ENCODE measurements at places on chromosomes 13 and 19.

GRCh38 chr19:30909216-30909615 is 440.0 kb downstream of the TSHZ3 start:
- DNase-seq, result no peak

DNA sequence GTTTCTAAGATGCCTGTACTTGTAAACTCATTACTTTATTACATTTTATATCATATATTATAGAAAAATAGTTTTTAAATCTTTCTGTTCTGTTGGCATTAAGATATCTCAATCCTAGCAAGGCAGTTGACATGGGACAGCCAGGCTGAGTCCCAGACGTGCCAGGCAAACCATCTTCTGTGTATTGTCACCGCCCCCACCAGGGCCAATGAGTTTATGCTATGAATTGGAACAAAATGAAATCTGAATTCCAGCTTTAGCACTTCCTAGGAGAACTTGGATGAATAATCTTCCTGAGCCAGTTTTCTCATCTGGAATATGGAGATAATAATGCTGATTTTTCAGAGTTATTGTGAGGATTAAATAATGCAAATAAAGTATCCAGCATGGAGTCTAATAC is 79.9 kb upstream of the GSX1 start:
- no peak for DNase-seq

DNA sequence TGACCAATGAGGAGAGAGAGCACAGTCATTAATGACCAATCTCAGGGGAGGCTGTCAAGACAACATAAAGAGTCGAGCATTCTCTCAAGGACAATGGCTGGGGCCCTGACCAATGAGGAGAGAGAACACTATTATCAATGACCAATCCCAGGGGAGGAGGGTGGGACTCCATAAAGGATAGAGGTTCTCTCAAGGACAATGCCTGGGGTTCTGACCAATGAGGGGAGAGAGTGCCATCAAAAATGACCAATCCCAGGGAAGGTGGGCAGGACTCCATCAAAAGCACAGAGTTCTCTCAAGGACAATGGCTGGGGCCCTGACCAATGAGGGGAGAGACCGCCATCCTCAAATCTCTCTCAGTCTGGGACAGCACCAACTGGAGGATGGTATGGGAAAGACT is 3.3 kb upstream of the KLK11 start:
- no peak for DNase-seq

DNA sequence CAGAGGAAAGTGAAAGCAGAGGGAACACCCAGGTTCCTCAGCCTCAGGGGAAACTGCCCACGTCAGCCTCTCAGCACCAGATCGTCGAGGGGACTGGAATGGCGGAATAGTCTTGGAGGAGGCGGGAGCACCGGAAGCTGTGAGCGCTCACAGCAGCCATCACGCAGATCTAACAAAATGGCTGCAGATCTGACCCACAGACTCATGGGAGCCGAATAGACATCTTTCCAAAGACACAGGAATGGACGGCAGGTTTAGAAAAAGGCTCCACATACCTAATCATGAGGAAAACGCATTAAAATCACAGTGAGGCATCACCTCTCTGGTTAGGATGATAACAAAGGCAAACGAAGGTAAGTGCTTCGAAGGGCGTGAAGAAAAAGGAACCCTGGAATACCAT is 11.8 kb upstream of the LILRA2 start:
- no peak for DNase-seq

- DNase-seq, result no peak
These were observed 5.8 kb downstream of the LATS2 start for GRCh38 chr13:21055511-21056045.

- no peak for DNase-seq
These were observed 273.0 kb downstream of the SHISA2 start for GRCh38 chr13:25778808-25779305.

DNA sequence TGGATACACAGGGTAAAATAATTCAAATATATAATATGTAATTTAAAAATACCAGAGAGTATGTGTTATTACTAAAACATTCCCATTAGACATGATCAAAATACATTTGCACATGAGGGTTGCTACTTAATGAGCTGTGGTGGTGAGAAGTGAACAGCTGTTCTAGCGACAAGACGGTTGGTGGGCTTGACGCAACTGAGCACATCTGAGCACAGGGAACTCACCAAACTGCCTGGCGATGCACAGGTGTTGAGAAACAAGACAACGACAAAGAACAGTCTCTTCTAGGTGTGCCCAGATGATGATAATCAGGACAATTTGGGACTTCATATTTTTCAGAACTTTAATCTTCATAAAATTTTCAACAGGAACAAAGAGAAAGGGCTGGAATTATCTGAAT is 555.1 kb upstream of the SGCG start:
- DNase-seq, result no peak

- no peak for DNase-seq
These were observed 98.3 kb upstream of the KLF5 start for GRCh38 chr13:72960541-72960940.

DNA sequence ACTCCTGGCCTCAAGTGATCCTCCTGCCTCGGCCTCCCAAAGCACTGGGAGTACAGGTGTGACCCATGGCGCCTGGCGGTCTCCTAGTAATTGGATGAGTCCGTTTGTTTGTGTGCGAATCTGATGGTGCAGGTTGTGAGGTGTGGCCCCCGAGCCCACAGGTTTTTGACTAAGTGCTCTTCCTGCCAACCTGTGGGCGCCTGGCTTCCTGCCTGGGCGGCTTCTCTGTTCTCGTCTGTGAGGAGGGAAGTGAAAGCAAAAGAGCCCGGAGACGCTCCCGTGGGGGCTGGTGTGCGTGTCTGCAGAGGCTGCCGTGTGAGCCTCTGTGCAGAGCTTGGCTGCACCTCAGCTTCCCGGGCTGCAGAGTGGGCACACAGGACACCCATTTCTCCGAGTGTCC is 10.0 kb downstream of the ARHGAP45 start:
- no peak for DNase-seq

- no peak for DNase-seq
These were observed 373.0 kb downstream of the COG6 start for GRCh38 chr13:40028446-40028845.

- DNase-seq, result no peak
These were observed 6.0 kb upstream of the HAS1 start for GRCh38 chr19:51729781-51730180.

DNA sequence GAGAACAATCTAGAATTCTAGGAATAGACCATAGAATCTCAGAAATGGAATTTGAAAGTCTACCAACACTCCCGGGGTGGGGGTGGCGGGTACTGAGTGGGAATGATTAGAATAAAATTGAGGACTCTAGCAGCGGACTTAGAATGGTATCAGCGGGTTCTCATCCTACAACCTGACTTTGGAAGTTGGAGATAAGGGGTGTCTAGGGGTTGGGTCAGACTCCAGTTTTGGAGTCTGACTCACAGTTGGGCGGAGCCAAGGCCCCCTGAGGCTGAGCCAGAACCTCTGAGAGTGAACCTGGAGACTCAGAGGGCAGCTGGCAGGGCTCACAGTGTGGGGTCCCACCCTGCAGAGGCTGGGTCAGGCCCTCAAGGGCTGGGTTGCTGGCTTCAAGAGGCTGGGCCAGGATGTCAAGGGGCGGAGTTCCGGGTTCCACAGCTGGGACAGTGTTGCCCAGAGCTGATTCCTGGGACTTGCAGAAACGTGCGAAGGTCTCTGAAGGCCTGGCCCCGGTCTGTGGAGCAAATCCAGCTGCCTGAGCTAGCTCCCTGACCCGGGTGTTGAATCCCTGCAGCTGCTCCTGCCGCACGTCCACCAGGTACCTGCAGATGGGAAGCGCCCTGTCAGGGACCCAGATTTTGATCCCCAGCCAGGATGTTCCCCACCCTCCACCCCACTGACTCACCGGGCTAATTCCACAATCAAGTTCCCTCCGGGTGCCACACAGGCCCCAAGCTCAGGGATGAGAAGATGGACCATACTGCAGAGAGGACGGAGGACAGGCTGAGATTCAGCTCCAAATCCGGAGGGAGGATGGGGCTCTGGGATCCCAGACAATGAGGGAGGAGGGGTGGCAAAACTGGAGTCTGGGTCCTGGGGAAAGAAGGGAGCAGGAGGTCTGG is 1.6 kb upstream of the TNNI3 start:
- no peak for DNase-seq

DNA sequence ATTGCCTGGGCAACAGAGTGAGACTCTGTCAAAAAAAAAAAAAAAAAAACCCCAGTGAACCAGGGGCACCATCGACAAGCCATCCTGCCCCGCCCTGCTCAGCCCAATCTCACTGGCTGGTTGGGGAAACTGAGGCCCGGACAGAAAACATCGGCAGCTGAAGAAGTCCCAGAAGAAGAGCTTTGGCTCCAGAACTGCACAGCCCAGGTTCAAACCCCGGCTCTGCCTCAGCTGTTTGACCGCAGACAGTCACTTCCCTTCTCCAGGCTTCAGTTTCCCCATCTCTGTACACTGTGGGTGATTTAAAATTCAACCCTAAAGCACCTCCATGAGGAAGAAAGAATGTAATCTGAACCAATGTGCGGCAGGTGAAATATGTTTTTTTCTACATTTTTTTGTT is 9.4 kb upstream of the SEMA6B start:
- DNase-seq, result no peak

GRCh38 chr13:50476577-50477285 is 366.8 kb downstream of the DLEU7 start:
- DNase-seq, result no peak

- no peak for DNase-seq
These were observed 161.1 kb downstream of the KCTD15 start for GRCh38 chr19:33957804-33958203.

DNA sequence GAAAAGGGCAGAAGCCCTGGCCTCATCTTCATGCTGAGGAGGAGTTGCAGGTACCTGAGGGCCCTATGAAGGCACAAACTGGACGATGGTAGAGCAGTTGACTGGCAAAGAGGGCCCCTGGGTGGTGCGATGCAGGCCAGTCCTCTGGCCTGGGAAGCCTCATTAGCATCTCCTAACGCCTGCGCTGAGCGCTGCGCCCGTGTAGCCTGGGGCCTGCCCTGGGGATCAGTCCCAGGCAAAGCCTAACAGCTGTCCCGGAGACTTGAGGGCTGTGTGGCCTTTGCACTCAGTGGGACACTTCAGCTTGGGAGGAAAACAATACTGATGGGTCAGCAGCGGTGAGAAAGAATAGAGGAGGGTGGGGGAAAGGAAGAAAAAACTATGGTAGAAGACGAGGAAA is 187.7 kb downstream of the RAP2A start:
- no peak for DNase-seq

- no peak for DNase-seq
These were observed 11.0 kb downstream of the SGTA start for GRCh38 chr19:2771786-2772674.

DNA sequence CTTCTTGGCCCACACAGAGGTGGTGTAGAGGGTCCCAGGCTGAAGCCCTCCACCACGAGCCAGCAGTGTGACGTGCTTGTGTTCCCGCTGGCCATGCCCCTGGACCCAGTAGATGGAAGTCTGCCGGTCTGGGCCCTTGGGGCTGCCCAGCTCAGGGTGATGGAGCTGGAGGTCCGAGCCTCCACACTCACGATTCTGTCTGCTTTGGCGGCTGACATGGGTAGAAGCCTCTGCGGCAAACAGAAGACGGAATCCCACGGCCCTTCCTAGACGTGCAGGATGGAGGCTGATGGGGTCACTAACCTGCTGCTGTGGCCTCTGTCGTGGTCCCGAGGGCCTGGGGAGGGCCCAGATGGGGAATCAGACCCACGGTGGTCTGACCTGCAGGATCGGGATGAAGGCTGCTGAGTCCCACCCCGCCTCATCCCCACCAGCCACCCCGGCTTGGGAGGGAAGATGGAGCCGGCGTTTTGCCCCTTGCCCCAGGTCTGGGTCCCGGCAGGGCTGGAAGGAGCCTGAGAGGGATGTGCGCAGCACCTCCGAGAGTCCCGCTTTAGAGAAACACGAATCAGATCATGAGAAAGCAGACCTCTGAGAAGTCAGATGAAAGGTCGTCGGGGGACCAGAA is 4.4 kb downstream of the TMEM86B start:
- DNase-seq, result no peak

DNA sequence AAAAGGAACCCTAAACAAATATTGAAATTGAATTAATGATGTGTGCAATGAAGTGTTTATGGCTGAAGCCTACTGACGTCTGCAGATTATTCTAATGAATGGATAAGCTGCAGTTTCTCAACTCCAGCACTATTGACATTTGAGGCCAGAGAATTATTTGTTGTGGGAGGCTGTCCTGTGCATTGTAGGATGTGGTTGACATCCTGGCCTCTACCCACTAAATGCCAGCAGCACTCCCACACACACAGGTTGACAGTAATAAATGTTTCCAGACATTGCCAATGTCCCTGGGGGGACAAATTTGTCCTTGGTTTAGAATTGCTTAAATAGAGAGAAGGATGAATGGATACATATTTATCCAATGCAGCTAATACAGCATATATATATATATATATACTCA is 19.2 kb upstream of the MYH14 start:
- no peak for DNase-seq

DNA sequence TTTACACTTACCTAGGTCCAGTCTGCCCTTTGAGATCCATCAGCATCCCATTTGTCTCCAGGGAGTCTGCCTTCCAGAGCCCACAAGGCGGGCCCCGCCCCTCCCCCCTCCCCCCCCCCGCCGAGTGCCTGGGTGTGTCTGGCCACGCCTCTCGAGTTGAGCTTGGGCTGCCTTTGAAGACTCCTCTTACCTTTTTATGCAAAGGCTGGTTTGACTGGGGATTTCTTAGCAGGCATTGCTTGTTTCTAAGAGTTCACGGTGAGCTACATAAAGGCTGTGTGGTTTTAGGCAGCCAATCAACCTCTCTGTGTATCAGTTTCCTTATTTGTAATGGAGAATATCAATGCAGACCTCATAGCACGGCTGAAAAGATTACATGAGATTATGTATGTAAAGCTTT is 11.3 kb downstream of the GPR12 start:
- DNase-seq, result no peak

DNA sequence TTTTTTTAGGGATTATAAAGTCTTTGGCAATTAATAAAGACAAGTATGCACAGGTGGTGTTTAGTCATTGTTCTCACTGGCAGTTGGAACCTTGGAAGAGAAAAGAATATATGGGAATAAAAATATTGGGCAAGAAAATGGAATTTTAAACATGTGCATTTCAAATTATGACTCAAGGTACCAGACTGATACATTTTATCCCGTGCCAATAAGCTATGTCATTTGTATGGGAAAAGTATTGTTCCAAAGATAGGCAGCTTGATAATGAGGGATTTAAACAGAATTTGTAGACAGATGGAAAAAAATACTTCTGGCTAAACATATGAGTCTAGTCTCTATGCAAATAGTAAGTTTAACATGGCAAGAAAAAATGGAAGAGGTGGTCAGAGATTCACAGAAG is 169.5 kb upstream of the UFM1 start:
- DNase-seq, result no peak
